Fibroblast of gingiva (primary cell): ENCODE measurements at places on chromosomes 3 and 15.

DNA sequence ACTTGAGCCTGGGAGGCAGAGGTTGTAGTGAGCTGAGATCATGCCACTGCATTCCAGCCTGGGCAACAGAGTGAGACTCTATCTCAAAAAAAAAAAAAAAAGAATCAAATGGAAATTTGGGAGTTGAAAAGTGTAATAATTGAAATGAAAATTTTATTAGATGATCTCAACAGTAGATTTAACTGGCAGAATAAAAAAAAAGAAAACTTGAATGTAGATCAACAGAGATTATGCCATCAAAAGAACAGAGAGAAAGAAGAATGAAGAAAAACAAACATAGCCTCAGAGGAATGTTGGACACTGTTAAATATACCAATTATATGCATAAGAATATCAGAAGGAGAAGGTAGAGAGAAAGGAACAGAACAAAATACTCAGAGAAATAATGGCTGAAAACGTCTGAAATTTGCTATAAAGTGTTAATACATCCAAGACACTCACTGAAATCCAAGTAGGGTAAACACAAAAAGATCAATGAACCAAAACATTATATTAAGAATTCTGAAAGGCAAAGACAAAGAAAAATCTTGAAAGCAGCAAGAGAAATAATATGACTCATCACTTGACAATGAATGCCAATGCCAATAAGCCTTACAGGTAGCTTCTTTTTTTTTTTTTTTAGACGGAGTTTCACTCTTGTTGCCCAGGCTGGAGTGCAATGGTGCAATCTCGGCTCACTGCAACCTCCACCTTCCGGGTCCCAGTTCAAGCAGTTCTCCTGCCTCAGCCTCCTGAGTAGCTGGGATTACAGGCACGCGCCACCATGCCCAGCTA is 14.6 kb upstream of the ELP6 start:
- no peak for DNase-seq

DNA sequence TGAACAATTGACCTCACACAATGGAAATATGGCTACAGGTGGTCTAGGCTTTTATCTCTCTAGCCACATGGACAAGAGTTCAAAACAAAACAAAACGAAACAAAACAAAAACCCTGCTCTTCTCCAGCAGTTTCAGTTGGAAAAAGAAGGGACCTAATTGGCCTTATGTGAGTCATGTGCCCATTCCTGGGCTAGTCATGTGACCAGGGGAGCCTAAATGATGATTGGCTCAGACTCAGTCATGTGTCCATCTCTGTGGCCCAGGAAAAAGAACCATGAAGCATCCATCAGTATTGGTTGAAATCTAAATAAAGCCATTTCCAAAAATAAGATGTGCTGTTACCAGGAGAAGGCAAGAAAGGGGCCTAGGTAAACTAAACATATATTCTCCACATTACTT is 96.8 kb downstream of the ANXA2 start:
- no peak for DNase-seq

DNA sequence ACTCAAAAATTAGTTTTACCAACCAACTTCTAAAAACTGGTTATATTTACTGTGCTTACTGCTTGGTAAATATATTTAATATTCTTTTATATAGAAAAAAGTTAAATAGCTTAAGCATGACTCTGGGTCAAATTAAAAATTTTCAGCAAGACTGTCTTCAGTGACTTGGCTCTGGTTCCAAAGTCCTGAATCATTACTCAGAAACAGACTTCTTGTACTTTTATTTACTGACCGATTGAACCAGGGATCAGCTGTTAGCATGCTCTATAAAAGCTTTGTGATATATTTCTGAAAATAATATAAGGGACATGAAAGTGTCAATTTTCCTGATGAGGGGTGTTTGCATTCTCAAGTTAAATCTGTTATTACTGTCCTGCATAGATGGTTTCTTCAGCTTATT is 164.3 kb downstream of the MCTP2 start:
- peak; percentile 18 for DNase-seq

DNA sequence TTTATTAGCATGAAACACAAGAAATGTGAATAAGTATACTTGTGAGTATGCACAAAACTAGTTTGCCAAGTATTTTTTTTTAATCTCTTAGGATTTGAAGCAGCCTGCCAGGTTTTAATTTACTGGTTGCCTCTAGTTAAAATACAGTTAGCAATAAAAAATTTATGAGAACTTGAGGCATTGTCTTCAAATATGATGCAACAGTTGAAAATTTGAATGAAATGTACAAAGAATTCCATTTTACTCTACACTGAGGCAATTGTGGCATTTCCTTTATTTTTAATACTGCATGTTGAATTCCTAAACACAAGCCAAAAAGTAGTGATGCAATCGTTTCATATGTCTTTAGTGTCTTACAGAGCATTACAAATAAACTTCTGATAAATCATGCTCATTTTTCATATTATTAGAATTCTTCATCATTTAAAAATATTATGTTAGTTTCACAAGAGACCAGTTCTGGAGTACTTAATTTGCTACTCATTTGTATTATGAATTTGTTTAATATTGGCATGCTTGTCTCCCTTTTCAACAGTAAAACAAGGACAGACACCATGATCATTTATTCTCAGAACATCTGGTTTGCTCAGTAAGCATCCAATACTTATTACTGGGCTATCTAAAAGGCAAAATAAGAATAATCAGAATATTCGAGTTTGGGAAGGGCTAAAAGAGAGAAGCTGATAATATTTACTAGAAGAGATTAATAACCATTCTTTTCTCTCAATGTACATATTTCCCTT is 124.8 kb upstream of the PTX3 start:
- peak; percentile 98 for DNase-seq

DNA sequence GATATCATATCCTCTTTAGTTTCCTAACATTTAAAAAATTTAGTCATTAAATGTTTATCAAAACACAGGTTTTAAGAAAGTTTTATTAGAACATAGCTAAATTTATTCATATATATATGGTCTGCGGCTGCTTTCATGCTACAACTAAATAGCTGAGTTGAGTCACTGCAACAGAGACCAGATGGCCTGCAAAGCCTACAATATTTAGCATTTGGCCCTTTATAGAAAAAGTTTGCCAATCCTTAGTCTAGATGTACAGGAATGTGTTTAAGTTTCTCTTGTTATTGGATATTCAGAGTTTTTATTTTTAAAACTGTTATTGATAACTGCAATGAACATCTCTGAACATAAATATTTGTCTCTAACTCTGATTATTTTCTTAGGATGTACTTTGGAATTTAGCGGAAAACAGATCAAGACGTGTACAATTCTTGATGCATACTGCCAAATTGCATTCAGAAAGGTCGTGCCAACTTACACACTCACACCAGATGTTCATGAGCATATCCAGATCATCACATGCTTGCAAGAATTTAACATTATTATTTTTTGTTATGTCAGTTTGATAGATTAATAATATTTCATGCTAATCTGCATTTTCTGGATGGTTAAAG is 157.9 kb downstream of the STAC start:
- DNase-seq = peak; percentile 67

GRCh38 chr3:150557725-150558124 is 11.1 kb downstream of the EIF2A start:
- DNase-seq = no peak

DNA sequence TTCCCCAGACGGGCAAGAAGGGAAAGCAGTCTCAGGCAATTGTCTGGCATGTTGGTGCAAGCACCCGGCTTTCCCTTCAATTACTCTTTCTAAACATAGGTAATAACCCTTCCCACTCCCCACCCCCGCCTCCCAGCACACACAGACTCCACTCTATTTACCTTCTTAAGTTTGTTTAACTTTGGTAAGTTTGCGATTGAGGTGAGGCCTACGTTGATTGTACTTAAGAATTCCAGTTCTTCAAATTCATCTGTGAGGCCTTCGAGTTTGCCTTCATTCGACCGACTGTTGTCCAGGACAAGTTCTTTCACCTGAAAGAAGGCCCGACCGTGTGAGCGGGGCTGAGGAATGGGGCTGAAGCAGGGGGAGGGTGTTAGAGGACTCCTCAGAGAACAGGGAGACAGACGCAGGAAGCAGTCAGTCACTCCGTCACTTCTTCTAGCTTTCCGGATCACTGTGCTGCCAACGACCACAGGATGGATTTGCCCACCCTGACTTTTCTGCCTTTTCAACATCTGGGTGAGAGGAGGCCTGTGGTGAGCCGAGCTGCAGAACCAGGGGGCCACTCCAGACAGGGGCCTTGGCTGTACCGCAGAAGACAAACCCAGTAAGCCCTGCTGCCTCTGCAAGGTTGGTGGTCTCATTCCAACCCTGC is 33.0 kb downstream of the ANP32A start:
- no peak for DNase-seq

DNA sequence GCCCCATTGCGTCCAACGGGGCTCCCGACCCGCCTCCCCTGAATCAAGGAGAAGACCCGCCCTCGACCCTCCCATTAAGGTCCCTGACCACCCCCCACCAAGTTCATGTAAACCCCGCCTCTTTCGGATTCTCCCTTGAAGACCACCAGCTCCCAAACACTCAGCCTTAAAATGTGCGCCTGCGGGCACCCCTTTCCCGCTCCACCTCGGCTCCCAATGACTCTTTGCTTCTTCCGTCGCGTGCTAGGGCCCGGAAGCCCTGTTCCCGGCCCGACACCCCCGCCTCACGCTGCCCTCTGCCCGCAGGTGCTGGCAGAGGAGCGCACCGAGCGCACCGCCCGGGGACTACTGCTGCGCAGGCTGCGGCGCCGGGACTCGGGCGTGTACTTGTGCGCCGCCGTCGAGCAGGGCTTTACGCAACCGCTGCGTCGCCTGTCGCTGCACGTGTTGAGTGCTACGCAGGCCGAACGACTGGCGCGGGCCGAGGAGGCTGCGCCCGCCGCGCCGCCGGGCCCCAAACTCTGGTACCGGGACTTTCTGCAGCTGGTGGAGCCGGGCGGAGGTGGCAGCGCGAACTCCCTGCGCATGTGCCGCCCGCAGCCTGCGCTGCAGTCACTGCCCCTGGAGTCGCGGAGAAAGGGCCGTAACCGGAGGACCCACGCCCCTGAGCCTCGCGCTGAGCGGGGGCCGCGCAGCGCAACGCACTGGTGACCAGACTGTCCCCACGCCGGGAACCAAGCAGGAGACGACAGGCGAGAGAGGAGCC is 2.7 kb upstream of the LSMEM2 start:
- no peak for DNase-seq

DNA sequence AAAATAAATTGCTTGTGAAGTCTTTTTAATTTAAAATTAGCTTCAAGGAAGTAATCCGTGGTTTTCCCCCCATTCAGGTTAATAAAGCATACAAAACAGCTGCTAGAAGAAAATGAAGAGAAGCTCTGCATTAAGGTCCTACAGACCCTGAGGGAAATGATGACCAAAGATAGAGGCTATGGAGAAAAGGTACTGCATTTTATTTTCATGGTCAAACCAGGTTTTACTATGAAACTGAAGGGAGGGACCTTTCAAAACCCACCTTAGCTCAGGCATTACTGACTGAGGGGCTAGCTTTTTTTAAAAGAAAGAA is 218.5 kb downstream of the ITPR1 start:
- DNase-seq = no peak

GRCh38 chr15:85497172-85497569 is 116.8 kb downstream of the AKAP13 start:
- no peak for DNase-seq

DNA sequence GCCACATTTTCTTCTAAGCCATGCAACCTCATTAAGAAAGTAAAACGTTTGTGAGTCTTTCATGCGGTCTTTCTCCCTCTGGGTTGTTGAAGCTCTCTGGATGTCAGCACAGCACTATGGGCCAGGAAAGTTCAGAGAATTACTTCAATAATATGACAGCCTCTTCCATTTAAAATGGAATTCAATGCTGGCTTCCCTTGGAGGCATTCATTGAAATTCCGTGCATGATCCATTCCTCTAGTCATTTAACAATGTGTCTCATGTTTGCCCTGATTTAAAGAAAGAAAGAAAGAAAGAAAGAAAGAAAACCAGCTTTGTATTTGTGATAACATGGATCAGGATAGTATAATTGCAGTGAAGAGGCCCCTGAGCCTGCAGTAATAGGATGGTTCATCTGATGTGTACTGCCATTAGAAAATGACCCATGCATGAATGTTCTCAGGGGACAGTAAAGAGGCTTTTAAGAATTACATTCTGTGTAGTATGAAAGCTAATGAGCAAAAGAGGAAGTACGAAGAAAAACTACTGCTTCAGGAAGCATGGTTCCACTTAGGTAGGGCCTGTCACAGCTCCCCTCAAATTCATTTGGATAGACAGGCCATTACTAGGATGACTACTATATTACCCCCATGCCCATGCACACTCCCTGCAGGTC is 146.0 kb downstream of the ARPP21 start:
- no peak for DNase-seq

GRCh38 chr3:144362126-144362525 is 390.5 kb downstream of the DIPK2A start:
- DNase-seq = peak; percentile 74

DNA sequence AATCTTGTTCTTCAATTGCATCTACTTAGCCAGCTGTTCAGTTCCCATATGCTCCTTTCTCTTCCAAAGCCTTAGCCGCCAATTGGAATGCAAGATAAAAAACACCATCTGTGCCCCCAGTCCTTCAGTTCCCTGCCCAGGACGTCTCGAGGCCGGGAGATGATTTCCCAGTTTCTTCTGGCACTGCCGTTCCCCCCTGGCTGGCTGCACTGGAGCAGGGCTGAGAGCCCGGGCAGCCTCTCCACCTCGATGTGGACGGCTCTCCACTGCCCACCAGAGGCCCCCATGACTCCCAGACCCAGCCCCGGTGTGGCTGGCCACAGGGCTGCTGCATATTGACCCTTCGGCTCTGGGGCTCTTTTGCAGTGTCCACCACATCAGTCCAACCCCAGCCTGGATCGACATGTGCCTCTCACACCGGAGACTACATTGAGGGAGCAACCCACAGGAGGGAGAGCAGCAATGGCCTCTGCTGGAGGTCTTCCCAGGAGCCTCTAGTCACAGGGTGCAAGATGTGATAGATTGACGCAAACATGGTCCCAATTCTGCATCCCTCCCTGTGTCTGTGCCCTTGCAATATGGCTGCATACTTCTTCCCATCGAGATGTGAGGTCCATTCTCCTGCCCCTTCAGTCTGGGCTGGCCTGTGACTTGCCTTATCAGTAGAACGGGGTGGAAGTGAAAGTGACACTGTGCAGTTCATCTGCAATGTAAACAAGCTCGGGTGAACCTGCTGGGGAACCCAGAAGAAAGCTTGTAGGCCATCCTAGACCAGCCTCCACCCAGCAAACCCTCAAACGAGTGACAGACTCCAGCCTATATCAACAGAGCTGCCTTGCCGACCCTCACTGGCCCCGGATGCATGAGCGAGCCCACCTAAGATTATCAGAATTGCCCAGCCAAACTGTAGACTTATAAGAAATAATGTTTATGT is 52.3 kb upstream of the PRR20G start:
- no peak for DNase-seq

DNA sequence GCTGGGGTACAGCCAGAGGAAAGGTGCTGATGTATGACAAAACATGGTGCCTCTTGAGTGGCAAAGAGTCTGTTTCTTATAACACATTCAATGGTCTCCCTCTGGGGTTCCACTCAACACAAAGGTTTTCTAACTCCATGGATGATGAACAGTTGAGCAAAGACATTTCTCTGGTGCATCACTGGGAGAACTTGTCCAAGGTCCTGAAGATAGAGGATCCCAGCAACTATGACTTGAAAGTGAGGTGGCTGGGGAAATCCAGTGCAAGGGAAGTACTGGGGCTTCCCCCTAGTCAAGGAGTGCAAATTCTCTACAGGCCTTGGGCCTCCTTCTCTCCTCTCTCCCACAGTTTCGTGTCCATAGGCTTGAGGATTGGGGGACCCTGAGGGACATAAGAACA is 431.1 kb downstream of the WDR72 start:
- DNase-seq = no peak

GRCh38 chr3:19749448-19750017 is 184.5 kb downstream of the EFHB start:
- DNase-seq = no peak

- no peak for DNase-seq
Observed at GRCh38 chr15:77665530-77666295, 33.0 kb upstream of the LINGO1 start.

- DNase-seq = no peak
Observed at GRCh38 chr15:31217067-31217466, 109.6 kb upstream of the KLF13 start.
